ENCODE measurements at places on chromosomes 7 and 10.

GRCh38 chr7:132148876-132149275 is 427.4 kb downstream of the PLXNA4 start:
- no peak for DNase-seq

GRCh38 chr10:98572594-98572993 is 125.9 kb upstream of the HPS1 start:
- DNase-seq: no peak

DNA sequence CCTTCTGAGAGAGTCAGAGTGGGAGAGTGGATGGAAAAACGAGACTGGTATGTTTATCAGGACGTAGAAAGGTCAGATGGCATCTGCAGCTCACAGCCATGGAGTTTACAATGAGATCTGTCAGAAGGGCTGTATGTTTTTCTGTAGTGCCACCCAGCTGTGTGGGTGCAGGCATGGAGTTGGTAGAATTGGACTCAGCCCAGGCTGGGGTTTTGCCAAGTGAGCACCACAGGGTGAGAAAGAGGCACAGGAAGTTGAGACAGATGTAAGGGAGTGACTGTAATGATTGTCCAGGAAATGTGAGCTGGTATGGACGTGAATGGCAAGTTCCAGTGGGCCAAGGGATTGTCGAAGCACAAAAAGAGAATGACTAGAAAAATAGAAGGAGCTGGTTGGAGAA is 9.1 kb upstream of the ZYX start:
- DNase-seq: no peak

DNA sequence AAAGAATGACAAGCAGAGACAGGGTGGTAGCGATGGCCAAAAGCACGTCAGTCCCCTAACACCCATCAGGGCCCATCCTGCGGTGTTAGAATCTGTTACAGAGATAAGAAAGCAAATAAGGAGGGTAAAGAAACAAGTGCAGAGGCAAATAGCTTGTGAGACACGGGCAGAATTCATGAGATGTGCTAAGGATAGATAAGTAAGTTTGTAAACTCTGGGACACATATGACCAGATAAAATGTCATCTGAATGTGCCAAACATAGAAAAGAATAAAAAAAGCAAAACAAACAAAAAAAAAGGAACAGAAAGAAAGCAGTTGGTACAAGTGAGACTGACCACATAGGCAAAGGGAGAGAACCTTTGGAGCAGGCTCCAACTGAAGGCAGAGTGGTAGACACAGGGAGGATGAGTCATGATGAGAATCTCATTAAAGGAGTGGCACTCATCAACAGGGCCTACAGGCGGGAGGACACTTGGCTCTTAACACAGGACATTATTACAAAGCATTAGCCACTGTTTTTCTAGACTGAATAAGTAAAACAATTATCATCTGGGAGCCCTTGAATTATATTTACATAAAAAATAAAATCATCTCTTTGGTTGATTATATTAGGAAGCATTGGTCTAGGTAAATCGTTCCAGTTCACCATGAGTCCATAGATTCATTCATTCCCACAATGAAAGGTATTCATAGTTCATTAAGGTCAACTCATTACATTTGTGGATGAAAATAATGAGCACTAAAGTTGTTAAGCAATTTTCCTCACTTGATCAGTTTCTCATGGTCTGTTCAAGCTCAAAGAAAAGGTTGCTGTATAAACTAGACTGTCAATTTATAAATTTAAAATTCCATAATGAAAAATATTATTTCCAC is 21.5 kb upstream of the EPHB6 start:
- no peak for DNase-seq

- no peak for DNase-seq
These were observed 1.5 kb downstream of the SLC25A13 start for GRCh38 chr7:96320442-96320841.

DNA sequence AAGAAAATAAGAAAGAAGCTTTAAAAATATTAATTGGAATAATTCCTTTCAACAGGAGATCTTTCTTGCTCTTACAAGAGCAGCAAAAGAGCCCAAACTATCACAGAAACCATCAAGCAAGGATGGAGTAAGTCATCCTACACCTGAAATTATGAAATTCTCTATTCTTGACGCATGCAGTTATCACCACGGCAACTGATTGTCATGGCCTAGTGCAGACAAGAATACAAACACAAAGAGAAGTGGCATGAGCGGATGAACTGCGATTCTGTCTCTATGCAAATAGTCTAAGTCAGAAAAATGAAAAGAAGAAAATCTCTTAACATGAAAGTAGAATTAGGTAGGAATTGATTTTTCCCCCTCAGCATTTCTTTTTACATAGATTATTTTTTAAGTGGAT is 54.8 kb upstream of the SLC35B4 start:
- DNase-seq: no peak

DNA sequence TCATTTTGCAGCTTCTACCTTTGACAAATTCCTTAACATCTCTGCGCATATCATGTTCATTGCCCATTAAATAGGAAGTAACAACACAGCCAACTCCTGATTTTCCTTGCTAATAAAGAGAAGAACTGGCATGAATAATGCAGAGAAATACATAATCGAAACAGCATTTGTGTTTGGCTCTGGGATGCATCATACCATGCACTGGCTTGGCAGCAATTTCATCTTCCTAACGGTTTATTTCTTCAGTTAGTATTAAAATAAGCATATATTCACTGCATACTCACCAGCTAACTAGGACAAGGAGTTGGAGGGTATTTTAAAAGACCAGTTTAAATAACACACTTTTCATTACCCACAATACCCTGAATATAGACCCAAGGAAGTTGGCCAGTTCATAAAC is 132.5 kb downstream of the ITGA8 start:
- no peak for DNase-seq

GRCh38 chr7:70063371-70063770 is 465.1 kb downstream of the AUTS2 start:
- DNase-seq: no peak

DNA sequence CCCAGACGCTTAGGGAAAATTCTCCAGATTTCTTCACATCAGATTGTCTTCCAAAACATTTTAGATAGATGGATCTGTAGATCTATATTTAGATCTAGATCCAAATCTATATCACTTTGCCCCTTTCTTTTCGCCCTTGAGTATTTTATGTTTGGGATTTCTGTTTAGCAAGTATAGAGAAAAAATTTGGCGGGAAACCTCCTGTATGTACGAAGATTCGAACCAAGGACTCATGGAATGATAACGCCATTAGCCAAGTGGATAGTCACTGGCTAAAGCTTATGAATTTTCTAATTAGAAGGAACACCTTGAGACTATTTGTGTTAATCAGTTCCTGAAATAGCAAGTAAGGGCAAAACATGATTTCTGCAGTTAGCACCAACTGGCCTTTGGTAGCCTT is 1.2 kb downstream of the THNSL1 start:
- DNase-seq: no peak

DNA sequence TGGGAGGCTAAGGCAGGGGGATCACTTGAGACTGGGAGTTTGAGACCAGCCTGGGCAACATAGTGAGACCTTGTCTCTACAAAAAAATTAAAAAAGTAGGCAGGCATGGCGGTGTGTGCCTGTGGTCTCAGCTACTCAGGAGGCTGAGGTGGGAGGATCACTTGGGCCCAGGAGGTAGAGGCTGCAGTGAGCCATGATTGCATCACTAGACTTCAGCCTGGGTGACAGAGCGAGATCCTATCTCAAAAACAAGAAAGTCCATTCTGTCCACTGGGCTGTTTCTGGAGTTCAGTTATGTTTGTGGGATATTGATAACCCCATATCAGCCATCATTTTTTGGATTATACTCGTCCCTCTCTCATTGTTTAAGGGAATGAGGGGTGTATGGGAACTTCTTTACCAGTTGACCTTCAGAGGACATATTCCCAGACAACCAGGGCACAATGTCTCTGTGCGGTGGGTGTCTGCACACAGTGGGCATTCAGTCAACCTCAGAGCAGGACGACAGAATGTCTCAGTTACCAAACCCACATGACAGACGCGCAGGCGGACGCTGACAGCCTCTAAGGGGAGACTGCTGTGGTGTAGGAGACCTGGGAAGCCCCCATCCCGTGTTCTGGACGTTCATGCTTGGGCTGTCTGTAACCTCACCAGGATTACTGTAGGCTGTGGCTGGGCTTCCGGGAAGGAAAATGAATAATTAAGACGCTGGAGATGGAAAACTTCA is 69.4 kb downstream of the CARD11 start:
- DNase-seq: no peak

GRCh38 chr10:104273286-104273685 is 4.3 kb downstream of the GSTO2 start:
- DNase-seq: no peak

DNA sequence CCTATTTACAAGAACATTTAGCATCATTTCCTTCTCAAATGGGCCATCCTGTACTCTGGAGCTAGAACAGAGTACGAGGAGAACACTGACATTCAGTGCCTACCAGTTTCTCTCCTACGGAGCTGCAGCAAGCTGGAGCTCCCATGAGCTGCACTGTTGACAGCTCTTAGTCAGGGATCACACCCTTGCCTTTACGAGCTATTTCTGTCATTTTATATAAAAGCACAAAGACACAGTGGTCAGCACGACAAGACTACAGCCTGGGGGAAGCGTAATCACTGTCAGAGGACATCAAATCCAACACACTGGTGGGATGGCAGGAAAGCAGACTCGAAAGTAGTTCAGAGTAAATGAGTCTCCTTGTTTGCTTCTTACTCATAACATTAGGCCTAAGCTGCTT is 2.7 kb downstream of the CDCA7L start:
- DNase-seq: no peak

Data from right hindlimb (tissue), 1 donor.